SJSA1 (cell line): ENCODE measurements at places on chromosomes 13 and 19.

GRCh38 chr13:82847595-82847994 lies 1034.7 kb downstream of the SLITRK1 start:
- H3K4me1 ChIP-seq: no peaks in the 10 kb centered on the region
- H3K27me3 ChIP-seq: no peaks in the 10 kb centered on the region
- H3K36me3 ChIP-seq: no peaks in the 10 kb centered on the region

DNA sequence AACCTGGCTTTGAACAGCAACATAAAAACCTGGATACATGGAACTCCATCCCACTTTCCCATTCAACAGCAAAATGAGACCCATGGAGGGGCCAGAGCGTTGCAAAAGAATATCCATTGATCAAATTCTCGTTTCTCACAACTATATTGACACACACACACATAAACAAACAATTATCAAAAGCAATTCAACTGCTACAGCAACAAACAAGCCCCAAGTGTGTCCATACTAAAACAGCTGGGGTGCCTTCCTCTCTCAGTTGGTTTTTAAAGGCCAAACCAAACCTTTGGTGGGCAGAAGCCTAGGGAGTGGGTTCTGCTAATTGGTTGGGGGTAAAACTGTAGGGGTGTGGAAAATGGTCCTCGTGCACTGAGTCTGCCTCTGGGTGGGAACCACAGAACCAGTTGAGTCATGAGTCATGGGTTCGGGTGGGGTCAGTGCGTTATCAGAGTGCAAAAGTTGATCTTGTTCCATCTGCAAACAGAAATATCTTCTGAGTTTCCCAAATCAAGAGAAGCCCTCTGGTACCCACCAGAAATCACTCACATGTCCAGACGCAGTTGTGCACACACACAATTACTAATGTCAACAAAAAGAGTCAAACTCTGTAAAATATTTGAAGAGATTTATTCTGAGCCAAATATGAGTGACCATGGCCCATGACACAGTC lies 18.5 kb downstream of the GPR42 start:
- DNase-seq: no peak
- no peaks in the 10 kb centered on the region for H3K4me1 ChIP-seq
- H3K4me3 ChIP-seq: no peak overlapping the region
- H3K27me3 ChIP-seq: no peaks in the 10 kb centered on the region

DNA sequence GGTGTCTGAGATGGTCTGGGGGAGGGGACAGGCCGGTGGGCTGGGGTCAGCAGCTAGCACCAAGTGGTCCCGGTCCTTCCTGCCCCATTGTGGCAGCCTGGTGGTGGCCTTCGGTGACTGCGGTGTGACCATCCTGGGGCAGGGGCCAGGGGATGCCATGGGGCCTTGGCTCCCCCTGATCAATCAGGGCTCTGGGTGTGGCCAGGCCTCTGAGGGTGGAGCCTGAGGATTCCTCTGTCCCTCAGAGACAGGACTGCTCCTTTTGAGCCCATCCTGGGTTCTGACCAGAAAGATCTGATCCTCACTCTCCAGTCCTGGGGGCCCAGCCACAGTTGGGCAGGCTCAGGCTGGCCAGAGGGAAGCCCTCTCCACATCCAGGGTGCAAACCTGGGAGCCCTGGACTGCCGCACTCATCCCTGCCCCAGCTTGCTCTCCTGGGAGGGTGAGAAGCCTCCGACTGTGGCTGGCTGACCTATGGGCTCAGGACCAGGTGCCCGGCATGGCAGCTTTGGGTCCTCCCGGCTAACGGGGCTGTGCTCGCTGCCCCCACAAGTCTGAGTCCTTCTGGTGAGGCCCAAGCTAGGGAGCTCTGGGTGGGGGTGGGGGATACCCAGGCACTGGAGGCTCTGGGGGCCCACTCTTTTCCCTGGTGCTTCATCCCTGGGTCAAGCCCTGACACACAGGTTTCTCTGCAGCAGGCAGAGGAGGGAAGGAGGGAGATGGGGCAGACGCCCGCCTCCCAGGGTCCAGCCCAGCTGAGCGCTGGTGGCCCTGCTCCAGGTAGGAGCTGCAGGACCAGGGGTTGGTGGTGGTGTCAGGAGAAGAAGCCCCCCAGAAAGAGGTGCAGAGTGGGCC lies 59.5 kb downstream of the IER2 start:
- H3K4me3 ChIP-seq: no peak overlapping the region
- H3K4me1 ChIP-seq: peaks cover 4% of the 10 kb centered on the region
- no peaks in the 10 kb centered on the region for H3K27me3 ChIP-seq
- no peak overlapping the region for H3K27ac ChIP-seq
- no peak for DNase-seq
- H3K36me3 ChIP-seq: no peaks in the 10 kb centered on the region

DNA sequence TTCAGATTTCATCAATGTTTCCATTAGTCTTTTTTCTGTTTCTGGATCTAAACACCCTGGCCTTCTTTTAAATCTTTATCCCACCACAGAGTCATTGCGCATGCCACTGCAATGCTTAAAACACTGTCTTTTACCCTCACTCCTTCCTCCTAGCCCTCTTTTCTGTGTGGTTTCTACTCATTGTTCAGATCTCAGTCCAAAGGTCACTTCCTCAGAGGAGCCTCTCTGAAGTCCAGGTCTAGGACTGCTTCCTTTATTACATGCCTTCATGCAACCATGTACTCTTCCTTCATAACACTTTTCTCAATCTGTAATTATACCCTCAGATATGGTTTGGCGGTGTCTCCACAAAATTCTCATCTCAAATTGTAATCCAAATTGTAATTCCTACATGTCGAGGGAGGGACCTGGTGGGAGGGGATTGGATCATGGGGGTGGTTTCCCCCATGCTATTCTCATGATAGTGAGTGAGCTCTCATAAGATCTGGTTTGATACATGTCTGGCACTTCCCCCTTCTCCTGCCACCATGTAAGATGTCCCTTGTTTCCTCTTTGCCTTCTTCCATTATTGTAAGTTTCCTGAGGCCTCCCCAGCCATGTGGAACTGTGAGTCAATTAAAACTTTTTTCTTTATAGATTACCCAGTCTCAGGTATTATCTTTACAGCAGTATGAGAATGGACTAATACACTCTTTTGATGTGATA lies 808.9 kb downstream of the DIAPH3 start:
- no peaks in the 10 kb centered on the region for H3K4me1 ChIP-seq
- H3K27me3 ChIP-seq: no peaks in the 10 kb centered on the region
- DNase-seq: no peak
- no peak overlapping the region for H3K27ac ChIP-seq
- H3K36me3 ChIP-seq: no peaks in the 10 kb centered on the region
- H3K4me3 ChIP-seq: no peak overlapping the region

DNA sequence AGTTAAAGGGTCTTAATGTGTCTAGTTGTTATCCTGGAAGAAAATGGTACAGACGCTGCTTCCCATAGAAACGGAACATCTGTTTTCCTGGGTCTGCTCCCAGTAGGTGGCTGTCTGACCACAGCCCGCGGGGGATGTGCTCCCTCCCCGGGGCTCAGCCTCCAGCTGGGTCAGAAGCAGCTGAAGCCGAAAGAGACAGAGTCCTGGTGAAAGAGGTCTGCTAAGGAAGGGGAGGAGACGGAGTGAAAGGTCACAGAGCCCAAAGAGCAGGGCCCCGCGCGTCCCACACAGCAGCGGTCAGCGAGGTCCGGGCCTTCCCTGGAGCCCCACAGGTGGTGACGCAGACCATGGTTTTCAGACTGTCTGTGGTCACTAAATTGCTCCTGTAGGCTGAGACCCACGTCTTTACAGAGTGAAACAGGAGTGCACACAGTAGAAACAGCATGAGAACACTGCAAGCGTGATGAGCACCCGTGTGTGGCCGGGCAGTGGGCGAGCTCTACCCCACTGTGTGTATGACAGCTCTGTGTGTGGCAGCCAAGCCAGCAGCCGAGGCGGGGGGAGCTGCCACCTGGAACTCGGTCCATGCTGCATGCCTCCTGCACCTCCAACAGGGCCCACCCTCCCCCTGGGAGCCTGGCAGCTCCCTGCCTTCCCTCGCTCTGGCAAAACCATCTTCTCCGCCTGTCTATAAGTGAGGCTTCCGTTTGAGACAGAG lies 52.0 kb upstream of the C13orf46 start:
- no peak overlapping the region for H3K4me3 ChIP-seq
- DNase-seq: peak; percentile 63
- peaks cover 33% of the 10 kb centered on the region for H3K4me1 ChIP-seq
- H3K27me3 ChIP-seq: no peaks in the 10 kb centered on the region

DNA sequence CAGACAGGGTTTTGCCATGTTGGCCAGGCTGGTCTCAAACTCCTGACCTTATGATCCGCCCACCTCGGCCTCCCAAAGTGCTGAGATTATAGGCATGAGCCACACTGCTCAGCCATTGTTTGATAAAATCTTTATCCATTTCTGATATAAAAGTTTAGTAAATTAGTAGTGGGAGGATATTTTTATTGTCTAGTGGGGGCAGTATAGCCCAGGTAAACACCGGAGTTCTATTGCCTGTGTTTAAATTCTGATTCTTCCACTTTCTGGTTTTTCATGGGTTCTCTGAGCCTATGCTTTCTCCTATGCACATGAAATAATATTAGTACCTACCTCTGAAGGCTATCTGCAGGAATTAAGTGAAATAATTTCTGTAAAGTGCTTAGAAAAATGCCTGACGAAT lies 20.1 kb upstream of the ARHGEF18 start:
- no peaks in the 10 kb centered on the region for H3K36me3 ChIP-seq
- no peak overlapping the region for H3K4me3 ChIP-seq
- H3K27me3 ChIP-seq: no peaks in the 10 kb centered on the region
- no peak for DNase-seq
- no peak overlapping the region for H3K27ac ChIP-seq

GRCh38 chr13:27177852-27178251 lies 6.2 kb upstream of the USP12 start:
- no peak overlapping the region for H3K4me3 ChIP-seq
- no peak for DNase-seq
- H3K27me3 ChIP-seq: no peaks in the 10 kb centered on the region
- H3K4me1 ChIP-seq: peaks cover 3% of the 10 kb centered on the region
- H3K36me3 ChIP-seq: no peaks in the 10 kb centered on the region

DNA sequence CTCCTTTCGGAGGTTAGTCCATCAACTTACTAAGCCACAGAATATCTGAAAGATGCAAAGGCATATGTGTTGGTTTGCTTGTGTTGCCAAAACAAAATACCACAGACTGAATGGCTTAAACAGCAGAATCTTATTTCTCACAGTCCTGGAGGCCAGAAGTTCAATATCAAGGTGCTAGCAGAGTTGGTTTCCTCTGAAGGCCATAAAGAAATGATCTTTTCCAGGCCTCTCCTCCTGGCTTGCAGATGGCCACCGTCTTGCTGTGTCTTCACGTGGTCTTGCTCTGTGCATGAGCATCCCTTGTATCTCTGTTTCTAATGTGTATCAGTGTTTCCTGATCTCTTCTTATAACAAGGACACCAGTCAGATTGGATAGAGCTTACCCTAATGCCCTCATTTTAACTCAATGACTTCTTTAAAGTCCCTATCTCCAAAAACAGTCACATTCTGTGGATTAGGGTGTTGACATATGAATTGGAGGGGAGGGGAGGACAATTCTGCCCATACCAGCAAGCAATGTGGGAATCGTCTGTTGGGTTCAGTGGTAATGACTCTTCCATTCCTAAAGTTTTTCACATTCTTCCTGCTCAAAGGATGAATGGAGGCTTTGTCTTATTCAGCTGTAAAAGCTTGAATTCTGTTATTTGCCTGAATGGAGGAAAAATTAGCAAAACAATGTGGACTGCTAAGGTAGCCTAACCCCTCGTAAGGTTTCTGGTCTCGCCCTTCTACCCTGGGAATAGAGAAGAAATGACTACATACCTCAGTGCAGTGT lies 715.7 kb downstream of the DIAPH3 start:
- no peaks in the 10 kb centered on the region for H3K36me3 ChIP-seq
- H3K4me1 ChIP-seq: peaks cover 5% of the 10 kb centered on the region
- no peaks in the 10 kb centered on the region for H3K27me3 ChIP-seq
- peak overlapping the region; percentile 17; the same call in 1 of the 2 replicates for H3K27ac ChIP-seq
- H3K4me3 ChIP-seq: no peak overlapping the region

GRCh38 chr19:20247016-20247683 lies 80.1 kb downstream of the ZNF486 start:
- no peak for DNase-seq
- H3K36me3 ChIP-seq: no peaks in the 10 kb centered on the region
- no peaks in the 10 kb centered on the region for H3K27me3 ChIP-seq
- no peak overlapping the region for H3K4me3 ChIP-seq
